Activated CD4-positive, alpha-beta T cell treated with anti-CD3 and anti-CD28 coated beads for 4 hours (primary cell): ENCODE measurements at places on chromosomes 11 and 22.

DNA sequence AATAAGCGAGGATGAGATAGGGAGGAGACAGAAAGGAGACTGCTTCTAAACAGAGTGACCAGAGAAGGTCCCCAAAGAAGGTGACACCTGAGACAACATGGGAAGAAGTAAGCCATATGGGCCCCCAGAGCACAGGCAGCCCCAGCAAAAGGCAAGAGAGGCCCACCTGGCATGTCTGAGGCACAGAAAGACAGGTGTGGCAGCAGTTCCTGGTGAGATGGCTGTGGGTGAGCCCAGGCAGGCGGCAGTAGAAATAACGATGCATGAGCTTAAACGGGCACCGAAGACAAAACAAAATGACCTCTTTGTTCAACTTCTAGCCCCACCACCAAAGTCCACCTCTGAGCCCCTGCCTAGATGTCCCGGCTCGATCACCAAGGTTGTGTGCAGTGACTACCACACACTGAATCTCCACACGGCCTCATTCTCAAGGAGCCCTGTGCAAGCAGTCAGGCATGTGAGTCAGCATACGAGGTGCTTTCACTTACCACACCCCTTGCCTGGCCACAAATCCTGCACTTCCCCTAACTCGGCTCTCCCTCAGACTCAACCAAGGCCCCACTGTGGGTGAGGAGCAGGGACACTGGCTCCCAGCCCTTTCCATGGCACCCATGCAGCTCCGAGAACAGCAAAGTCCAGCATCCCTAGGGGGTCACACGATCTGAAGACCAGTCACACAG, 77.6 kb downstream of the PACSIN2 start:
- DNase-seq, result peak; percentile 7

GRCh38 chr22:21055564-21055834, 9.8 kb downstream of the LRRC74B start:
- no peak for DNase-seq

DNA sequence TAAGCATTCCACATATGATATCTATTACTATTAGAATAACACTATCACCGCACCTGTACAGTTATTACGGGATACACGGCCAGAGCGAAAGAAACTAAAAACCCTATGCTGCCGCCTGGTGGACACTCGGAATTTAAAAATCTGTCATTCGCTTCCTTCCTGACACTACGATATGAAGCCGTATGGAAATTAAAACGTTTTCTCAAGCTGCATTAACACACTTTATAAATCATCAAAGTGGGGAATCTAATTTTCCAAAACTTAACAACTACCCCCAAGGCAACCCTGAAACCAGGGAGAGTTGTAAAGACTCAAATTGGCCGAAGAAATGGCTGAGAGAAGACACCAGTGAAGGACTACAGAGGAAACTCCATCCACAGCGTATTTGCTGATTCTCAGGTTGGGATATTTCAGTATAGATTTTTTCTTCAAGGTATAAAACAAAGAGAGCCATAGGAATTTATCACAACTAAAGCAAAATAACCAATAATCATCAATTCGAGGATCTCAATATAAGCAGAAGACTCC, 1.4 kb downstream of the CCDC73 start:
- DNase-seq, result peak; percentile 68

DNA sequence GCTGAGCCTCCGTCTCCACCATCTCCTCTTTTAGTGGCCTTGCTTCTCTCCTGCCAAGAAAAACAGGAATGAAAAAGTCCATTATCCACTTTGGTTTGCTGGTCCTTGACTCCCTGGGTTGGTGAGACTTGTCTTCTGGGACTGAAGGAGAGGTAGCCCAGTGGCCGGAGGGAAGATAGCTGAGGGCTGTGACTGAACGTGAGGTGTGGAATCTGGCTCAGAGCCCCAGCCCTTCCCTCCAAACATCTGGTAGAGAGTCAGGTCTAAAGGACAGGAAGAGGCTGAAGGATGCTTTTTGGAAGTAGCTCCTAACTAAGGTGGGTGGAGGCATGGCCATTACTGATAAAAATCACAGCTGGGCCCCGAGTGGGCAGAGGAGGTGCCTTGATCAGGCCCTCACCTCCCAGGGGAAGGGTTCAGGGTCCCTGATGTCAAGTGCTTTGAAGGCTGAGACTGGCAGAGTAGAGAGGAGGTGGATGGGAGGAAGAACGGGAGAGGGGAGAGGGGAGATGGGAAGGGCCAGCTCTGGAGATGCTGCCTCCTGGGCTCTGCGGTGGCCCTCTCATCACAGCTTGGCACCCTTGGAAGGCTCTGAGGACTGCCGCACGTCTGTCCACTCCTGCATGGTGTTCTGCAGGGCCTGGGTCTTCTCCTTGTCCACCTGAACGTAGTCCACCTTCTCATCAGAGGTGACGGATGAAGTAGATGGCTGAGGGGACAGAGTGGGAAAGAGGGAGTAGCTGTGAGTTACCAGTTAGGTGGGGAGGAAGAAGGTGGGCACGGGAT, 30.2 kb downstream of the USP35 start:
- DNase-seq, result no peak

- DNase-seq, result no peak
Observed at GRCh38 chr11:22347857-22348487, 9.8 kb downstream of the SLC17A6 start.

DNA sequence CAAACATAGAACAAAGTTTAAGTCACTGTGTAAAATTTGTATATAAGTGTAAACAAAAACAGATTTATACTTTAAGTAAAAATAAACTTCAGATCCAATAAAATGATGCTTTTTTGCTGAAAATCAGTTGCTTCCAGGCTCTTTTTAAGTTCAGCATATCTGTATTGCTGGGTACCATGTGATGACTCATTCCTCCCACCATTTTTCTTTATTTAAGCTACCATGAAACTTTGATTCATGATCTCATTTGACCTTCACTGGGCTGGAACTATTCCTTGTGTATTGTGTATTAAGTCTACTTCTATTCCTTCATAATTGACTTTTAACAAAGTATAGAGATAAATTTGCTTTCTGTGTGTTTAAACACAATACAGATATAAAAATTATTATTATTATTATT, 46.3 kb upstream of the RRM1 start:
- no peak for DNase-seq

- DNase-seq, result no peak
Observed at GRCh38 chr22:45684169-45684568, 12.5 kb downstream of the ATXN10 start.

DNA sequence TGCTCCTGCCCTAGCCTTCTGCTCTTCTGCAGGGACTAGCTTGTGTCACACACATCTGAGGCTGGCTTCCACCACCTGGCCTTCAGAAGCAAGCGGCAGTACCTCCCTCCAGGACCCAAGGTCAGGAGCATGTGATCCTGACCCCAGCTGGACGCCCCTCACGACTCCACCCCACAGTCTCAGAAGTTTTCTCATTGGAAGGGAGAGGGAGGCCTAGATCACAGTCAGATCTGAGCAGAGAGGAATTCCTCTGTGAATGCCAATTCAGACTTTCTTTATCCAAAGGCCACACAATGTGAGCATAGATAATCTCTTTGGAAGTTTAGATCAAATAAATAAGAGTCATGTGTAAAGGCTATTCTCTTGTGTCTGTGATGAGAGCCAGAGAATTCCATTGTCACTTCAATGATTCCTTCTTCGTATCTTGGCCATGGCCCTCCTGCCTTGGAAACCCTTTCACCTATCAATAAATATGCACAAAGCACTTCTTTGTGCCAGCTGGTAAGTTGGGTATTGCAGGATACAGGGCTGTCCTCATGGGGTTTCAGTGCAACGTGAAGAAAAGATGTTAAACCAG, 142.9 kb downstream of the SNX19 start:
- DNase-seq, result no peak
